Colonic mucosa (tissue), 4 donors: ENCODE measurements at places on chromosomes 2 and 18. TPM values are rescaled to one million over a fixed set of nuclear protein-coding genes. Genes with fewer than 3 reads are reported as not detected.

Gene ASB18
- not detected for total RNA-seq

Gene ATOH8
- 2.5 TPM for total RNA-seq

Gene HOXD13
- 0.32 TPM for total RNA-seq

Gene IL36RN
- not detected for total RNA-seq

Gene IGFBP2
- 177 TPM for total RNA-seq

Gene MYCN
- 1.7 TPM for total RNA-seq

Gene HOXD11
- 0.25 TPM for total RNA-seq

Gene KCNG2
- 0.32 TPM for total RNA-seq

Gene HNRNPA3
- total RNA-seq = 278 TPM

Gene TMEM198
- total RNA-seq = 1.7 TPM

Gene COL6A3
- 80.9 TPM for total RNA-seq

Gene ANKRD23
- 4.1 TPM for total RNA-seq

Gene IL36B
- total RNA-seq = not detected

Gene PSD4
- total RNA-seq = 36.5 TPM

Gene TRPM8
- total RNA-seq = not detected

Gene CHAC2
- 3.2 TPM for total RNA-seq

Gene KCNK3
- total RNA-seq = 1.2 TPM

Gene SH3RF3
- total RNA-seq = 1.3 TPM

Gene UGT1A8
- total RNA-seq = 16.8 TPM

Gene AP1S3
- 8.8 TPM for total RNA-seq

Gene LIPG
- total RNA-seq = 25.5 TPM

Gene SEPTIN10
- 41.5 TPM for total RNA-seq

Gene CD28
- 1.9 TPM for total RNA-seq

Gene IL1R2
- total RNA-seq = 152 TPM

Gene POTEJ
- 0.17 TPM for total RNA-seq

Gene DAPL1
- 0.48 TPM for total RNA-seq

Gene XPO1
- 84.4 TPM for total RNA-seq

Gene CAPN13
- 31.2 TPM for total RNA-seq

Gene MRO
- total RNA-seq = 0.05 TPM

Gene RAB11FIP5
- total RNA-seq = 33.7 TPM

Gene PLGLB2
- total RNA-seq = 0.98 TPM

Gene NUP35
- 19.1 TPM for total RNA-seq

Gene HAAO
- 17.8 TPM for total RNA-seq

Gene RAX
- total RNA-seq = not detected

Gene UNC50
- 29.9 TPM for total RNA-seq
